ENCODE measurements at places on chromosomes 11 and 22. TPM values are rescaled to one million over a fixed set of nuclear protein-coding genes. Genes with fewer than 3 reads are reported as not detected.
A peak's percentile ranks its signal among the peaks of the same experiment; 100 is the strongest.

GRCh38 chr22:35555483-35555890, 14.9 kb downstream of the RASD2 start:
- peak; percentile 59 for DNase-seq

DNA sequence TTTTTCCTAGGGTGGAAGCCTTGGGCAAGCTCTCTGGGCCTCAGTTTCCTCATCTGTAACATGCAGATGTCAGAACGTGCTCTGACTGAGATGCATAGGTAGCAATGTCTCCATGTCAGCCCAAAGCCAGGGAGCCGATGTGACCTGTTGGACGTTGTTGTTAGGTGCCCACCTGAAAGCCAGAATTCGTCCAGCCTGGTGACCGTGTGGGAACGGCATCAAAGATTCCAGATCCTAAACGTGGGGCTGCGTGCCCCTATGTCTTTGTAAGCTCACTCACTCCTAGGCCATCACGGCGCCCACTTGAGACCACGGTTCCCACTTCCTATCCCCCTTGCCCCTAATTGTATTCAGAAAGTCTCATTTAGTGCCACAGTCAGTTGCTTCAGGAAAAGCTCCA, 48.2 kb downstream of the FBLN1 start:
- DNase-seq, result no peak

GRCh38 chr11:126917531-126918204, 82.9 kb downstream of the KIRREL3 start:
- peak; percentile 99 for DNase-seq

- peak; percentile 14 for DNase-seq
Measured at GRCh38 chr22:47065756-47066615, 303.5 kb downstream of the TBC1D22A start.

- no peak for DNase-seq
Measured at GRCh38 chr11:86715611-86716010, 43.2 kb upstream of the ME3 start.

DNA sequence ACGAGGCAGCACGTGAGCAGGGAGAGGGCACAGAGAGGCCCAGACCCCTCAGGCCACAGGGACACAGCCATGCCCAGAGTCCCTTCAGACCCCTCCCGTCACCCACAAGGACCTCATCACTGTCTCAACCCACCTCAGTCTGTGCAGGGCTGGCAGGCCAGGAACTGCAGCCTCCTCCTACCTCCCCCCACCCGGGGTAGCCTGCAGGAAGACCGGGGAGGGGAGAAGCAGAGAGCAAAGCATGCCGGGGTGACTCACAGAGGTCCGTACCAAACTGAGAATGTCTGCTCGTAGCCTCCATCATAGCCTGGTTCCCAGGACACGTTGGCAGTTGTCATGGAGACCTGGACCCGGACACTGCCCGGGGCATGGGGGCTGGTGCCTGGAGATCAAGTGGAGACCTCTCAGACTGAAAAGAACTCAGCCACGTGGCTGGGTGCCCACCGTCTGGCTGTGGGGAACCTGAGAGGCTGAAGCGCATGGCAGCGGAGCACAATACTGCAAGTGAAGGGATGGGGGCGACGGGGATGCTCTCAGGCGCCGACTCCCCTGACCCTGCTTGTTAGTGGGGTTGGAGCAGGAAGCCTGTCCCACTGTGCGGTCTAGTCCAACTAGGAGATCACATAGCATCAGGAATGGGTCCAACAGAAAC, 27.2 kb downstream of the IGSF9B start:
- no peak for DNase-seq

DNA sequence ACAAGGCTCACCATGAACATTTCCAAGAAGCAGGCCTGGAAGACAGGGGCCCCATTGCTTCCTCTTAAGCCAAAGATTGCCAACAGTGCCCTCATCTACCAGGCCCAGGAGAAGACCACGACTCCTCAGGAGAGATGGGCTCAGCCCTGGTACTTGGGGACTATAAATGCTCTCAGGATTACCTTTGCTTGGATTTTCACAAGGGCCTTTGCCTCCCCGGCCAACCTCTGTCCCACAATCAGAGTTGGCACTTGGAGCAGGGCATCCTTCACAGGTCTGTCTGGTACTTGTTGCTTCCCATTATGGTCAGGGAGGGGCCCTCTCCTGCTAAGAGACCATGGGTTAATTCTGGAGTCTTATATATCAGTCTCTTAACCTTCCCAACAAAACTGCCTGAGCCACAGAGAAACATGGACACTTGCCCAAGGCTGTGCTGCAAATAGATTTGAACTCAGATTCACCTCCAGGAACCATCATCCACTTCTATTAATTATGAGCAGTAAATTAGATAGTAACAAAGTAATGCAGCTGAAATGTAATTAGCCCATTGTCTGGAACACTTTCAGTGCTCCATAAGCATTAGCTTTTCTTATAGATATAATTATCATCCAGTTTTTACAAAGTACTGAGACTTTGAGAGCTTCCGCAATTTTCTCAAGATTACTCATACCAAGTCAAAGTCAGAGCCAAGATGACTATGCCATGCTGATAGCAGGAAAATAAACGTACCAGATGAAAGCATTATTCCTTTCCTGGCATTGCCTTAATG, 33.5 kb downstream of the POU2AF3 start:
- DNase-seq, result peak; percentile 87

DNA sequence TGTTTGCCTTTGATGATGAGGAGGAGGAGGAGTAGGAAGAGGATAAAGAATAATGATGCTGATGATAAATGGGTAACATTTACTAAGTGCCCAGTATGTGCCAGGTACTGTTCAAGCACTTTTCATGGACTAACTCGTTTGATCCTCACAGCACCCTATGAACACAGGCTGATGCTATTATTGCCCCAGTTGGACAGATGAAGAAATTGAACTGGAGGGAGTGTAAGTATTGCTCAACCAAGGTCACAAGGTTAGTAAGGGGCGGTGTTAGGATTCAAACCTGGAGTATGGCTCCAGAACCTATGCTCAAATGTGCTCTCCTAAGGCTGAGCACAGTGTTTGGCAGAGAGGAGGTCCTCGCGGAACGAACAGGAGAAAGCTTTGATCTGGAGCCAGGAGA, 78.6 kb downstream of the SYN3 start:
- DNase-seq, result no peak

- DNase-seq, result no peak
Measured at GRCh38 chr11:91967691-91968045, 256.9 kb upstream of the FAT3 start.

- no peak for DNase-seq
Measured at GRCh38 chr22:44074337-44074984, 50.4 kb downstream of the PARVB start.

DNA sequence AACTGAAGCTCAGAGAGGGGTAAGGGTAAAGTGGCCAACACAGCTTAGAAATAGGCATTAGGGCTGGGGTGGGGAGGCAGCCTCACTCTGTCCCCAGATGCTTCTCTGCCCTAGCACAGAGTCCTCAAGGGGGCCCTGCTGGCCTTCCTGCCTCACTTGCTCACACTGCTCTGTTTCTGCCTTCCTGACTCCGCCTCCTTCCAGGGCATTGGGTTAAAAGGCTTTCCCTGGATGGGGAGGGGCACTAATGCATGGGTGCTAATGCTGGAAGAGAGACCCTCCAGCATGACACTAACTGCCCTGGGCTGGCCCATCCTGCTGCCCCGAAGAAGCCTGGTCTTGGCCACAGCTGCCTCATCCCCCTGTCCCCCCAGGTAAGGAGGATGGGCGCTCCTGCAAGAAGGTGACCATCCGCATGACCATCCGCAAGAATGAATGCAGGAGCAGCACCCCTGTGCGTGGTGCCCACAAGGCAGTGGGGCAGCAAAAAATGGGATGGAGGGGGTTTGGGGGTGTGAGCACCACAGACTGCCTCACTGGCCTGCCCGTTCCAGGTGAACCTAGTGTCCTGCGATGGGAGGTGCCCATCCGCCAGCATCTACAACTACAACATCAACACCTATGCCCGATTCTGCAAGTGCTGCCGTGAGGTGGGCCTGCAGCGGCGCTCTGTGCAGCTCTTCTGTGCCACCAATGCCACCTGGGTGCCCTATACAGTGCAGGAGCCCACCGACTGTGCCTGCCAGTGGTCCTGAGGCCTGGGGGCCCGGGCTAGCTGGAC, 74.0 kb upstream of the MYOD1 start:
- no peak for DNase-seq

CD6 gene
- total RNA-seq, result not detected

- DNase-seq, result no peak
Measured at GRCh38 chr11:62577046-62577714, 3.5 kb upstream of the EEF1G start.

DNA sequence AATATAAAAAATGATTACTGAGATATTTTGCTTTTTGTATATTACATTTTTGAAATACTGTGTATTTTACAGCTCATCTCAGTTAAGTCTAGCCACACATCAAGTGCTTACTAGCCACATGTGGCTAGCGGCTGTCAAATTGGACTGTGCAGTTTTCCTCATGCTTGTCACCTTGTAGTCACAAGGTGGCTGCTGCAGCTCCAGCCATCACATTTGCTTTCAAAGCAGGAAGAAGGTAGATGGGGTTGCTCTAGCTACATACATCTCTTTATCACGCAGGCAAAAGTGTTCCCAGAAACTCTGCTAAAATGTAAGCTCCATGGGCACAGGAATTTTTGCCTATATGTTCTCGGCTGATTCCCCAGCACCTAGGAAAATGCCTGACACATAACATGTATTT, 61.5 kb downstream of the MICAL2 start:
- no peak for DNase-seq

- peak; percentile 58 for DNase-seq
Measured at GRCh38 chr22:20532256-20532993, 25.0 kb downstream of the MED15 start.

Data from GM23248 (cell line).